Stimulated activated CD8-positive, alpha-beta memory T cell treated with anti-CD3 and anti-CD28 coated beads, Interleukin-2, amount 100 ng/mL, for 48 hours (primary cell): ENCODE measurements at places on chromosomes 6 and 20.

GRCh38 chr6:105994118-105994590, 92.0 kb upstream of the PRDM1 start:
- no peak for DNase-seq

- no peak for DNase-seq
These were observed 184.8 kb downstream of the HIVEP2 start for GRCh38 chr6:142760152-142760551.

- DNase-seq = no peak
These were observed 48.3 kb downstream of the TXLNB start for GRCh38 chr6:139243536-139243935.

- DNase-seq = no peak
These were observed 14.5 kb upstream of the TBPL1 start for GRCh38 chr6:133938533-133938932.

GRCh38 chr6:143515766-143516355, 4.3 kb upstream of the FUCA2 start:
- DNase-seq = no peak

DNA sequence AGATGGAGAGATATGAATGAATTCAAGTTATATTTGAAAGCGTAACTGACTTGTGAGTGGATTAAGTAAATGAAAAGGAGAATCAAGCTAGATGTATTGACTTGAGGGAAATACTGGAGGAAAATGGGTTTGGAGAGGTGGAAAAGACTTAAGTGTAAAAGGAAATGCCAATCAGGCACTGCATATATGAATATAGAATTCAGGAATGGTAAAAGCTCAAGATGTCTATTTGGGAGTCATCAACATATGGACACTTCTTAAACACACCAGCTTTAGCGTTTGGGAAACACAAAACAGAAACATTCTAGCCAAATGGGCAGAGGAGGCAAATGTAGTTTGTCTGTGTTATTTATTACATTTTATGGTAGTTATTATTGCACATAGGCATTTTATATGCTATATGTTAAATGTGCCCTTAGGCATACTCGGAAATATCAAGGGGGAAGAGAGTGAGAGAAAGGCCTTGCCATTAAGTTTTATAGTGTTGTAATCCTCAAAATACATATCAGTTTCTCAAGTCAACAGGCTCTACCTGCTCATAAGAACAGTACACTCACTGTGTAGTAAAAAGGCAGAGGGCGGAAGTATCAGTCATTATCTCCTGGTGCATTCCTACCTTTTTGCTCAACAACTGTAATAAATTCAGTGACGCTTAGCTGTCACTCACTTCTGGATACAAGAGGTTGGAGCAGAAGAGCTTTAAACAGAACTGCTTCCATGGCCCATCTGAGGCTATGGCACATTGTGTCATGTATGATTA, 33.7 kb upstream of the ME1 start:
- DNase-seq = no peak

DNA sequence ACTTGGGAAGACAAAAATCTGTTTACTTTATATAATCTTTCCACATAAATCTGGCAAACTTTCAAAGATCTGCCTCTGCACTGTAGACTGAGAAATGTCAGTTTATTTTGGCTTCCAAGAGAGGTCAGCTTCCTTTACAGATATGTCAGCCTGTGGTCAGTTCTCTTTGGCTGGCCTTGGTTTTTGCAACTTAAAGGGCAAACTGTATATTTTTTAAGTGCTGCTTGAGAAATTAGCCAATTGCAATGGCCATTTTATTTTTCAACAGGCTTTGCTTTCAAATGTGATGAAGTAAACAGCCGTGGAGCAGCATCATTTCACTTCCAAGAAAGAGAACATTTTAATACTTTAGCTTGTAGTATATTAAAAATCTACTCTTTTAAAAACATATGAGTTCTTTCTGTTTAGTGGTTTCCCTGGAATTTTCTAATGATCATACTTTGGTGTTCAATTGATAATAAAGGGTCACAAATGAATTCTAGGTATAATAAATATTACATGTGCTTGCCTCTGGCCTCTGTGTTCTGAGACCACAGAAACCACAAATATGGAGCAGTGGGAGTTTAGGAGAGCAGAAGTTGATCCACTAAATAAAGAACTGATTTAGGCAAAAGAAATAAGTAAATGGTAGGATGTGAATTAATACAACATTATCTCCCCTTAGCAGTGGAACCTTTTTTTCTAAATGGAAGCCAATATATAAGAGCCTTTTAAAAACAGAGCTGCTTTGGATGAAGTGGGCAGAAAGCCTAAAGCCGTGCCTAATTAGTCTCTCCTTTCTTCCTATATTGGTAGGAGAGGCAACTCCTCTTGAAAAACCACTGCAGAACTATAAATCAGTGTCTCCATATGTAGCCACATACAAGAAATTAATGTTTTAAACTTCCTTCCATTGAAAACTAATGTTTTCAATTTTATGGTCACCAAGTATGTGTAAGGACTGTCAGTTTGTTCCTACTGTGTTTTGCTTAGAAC, 16.2 kb downstream of the ADGRB3 start:
- no peak for DNase-seq

GRCh38 chr6:11248974-11249761, 16.7 kb upstream of the NEDD9 start:
- DNase-seq = no peak
